Central memory CD4-positive, alpha-beta T cell (primary cell): ENCODE measurements at places on chromosomes 4 and X.

DNA sequence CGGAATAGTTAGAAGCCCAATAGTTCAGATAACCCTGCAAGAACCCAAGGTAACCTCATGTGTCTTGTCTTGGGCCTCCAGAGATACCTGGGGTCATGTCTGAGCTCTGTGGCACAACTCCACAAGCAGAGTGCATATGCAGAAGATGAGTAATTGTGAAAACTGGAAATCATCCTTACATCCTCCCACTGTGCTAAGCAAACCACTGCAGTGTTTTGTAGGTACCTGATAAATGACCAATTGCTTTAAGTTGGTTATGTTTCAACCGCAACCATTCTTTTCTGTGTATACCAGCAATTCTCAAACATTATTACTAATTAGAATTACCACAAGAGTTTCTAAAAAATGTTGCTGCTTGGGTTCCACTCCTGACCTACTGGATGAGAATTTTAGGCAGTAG, 73.2 kb downstream of the CBLL2 start:
- DNase-seq = no peak

DNA sequence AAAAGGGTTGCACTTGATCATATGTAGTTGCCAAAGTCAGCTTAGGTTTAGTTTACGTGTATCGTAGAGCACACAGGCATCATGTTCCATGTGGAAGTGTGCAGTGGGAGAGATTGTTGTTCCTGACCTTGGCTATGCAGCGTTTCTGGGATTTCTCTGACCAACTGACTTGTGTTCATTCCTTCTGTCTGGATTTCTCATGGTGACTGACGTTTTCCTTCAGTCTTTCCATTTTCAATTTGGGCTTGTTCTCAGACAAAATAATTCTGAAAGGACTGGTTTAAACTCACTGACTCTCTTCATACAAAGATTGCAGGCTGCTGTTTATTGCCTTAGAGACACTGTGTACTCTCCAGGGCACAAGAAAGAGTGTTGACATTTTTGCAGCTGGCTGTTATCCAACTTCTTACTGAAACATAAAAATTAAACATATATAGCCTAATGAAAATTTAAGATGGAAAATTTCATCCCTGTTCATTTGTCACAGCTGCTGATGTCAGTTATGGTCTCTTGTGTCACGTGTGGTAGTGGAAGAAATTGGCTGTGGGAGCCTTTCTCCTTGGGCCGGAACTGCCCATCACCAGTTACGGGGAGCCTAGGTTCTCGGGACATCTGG, 95.4 kb downstream of the TNIP2 start:
- DNase-seq = no peak

DNA sequence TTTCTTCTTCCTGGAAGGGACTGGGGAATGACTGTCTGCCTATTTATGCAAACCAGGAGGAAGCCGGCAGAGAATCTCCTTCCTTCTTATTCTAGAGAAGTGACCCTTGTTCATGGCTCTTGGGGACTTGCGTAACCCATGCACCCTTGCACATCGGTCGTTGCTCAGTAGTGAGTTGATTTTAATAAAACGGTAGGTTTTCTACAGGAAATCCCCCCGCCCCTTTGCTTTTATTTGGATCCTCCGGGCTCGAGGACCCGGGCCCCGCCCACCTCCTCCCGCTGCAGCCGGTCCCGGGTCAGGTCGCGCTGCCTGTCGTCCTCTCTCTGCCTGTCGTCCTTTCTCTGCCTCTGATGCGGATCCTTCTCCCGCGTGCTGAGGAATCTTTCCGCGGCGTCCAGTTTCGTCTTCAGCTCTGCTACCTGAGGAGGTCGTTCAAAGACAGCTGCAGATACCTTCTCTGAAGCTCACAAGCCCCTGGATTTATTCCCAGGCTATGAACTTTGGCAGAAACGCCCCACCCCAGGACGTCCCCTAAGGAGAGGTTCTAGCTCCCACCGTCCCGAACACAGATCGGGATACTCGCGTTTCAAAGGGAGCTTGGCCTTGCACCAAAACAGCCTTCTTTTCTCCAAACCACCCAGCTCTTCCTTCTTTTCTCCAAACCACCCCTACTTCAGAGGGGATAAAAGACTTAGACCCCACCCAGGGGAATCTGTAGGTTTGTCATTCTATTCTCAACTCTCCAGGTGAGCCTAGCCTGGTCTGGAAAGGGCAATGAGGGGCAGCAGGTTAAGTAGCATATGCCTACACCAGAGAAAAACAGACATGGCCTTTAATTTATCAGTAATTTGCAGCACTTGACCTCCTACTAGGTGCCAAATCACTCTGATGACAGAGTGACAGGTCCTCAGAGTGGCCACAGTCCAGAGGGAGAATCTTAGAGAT, 7.0 kb downstream of the TNIP3 start:
- DNase-seq = no peak

DNA sequence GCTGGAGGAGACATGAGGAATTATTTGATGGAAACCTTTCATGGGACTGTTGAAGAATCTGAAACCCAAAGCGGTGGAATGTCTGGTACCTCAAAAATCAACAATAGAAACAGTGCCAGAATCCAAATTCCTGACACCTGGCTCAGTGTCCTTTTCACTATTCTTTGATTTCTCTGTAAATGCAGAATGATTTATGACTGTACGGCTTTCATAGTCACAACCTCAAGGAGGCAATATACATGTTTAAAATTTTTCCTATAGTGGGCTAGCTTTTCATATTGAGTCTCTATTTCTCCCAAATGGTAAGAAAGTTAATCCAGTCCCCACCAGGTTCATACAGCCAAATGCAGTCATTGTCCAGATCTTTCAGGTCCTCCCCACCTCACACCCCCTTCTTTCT, 19.3 kb downstream of the DAPP1 start:
- no peak for DNase-seq

DNA sequence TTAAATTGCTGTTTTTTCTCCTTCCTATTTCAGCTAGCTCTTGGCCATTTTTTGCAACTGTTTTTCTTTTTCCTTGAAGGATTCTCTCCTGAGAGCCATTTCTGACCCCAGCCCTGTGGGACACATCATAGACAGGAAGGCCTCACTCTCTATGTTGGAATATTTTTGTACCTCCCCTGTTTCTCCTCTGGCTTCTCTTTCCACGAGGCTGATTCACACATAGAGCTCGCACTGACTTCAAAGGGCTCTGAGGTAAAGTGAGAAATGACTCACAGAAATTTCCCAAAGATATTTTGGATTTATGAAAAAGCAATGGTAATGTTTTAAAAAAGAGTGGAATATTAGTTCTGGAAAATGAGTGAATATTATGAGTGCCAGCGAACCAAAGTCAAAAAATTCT, 181.7 kb upstream of the IGFBP7 start:
- DNase-seq = no peak

DNA sequence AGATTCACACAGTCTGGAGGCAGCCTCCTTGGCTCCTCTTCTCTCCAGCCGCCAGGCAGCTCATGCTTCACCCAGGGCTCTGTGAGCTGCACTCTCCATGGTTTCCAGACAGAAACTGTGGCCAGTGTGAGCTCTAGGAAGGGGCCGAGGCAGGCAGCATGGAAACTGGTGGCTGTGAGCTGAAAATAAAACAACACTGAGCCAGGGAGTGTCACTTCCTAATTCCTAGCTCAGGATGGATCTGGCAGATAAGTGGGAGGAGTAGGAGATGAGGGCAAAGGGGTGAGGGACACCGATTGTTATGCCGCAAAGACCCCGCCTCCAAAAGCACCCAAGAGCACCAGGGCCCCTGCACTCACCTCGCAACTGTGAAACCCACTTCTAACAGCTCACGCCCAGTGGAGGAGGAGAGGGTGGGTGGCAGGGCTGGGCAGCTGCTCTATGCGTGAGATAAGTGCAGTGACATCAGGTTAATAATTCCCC, 69.8 kb downstream of the FHDC1 start:
- DNase-seq = no peak

- no peak for DNase-seq
These were observed 149.6 kb downstream of the AFAP1 start for GRCh38 chr4:7790023-7790422.

DNA sequence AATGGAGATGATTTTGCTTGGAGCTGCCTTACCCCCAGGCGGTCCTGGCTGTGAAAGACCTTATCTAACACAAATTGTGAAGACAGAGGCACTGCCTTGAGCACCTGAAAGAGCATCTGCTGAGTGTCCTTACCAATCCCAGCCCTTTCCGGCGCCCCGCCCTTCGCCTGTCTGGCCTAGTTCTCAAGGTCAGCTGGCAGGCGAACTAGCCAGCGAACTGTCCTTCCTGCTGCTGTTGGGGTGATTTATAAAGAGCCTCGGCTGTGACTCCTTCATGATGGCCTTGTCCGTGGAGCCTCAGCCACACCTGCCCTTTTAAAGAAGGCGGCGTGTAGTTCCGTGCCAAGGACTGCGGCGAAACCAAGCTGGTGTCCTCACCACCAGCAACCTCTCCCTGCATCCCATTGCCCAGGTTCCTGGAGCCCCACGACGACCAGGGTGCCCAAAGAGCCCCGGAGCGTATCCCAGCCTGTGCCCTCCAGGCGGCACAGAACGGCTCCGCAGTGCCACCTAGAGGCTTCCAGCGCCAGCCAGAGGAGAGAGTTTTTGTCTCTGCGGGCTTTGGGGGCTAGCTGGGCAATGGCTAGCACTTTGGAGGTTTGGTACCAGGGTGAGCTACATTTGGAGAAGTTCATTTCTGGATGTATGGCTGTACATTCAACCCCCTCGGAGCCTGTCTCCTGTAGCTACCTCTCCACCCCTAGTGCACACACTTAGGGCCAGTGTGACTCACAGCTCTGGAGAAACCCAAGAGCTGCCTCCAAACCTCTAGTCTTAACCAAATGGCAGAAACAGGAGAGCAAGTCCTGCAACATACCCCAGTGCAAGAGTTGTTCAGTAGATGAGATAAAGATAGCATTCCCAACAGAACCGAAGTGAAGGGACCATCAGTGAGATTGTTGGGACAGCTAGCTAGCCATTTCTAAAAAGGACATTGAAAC, 36.8 kb upstream of the VMA21 start:
- no peak for DNase-seq

GRCh38 chrX:107025545-107025944, 25.5 kb upstream of the MORC4 start:
- peak; percentile 1 for DNase-seq

DNA sequence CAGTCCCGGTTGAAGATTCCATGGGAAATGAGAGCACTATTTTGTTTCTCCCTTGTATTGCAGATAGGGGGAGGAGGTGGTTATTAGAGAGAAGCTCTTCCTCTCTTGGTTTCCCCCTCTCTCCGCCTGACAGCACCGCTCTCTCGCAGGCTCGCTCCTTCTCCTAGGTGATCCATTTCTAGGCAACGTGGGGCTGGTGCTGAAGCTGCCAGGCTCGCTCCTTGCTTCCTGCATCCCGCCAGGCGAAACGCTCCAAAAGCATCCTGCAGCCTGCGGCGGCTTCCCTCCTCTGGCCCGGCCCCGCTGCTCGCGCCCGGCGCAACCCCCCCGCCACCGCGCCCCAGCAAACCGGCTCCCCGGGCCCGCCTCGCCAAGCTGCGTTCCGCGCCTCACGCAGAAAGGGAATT, at the start of gene GRID2:
TSS of gene GRID2 (plus strand) at position 346 of the 407 bp plus-strand sequence.
- no peak for DNase-seq

- DNase-seq = no peak
These were observed 59.4 kb upstream of the PLAC1 start for GRCh38 chrX:134717698-134718097.

DNA sequence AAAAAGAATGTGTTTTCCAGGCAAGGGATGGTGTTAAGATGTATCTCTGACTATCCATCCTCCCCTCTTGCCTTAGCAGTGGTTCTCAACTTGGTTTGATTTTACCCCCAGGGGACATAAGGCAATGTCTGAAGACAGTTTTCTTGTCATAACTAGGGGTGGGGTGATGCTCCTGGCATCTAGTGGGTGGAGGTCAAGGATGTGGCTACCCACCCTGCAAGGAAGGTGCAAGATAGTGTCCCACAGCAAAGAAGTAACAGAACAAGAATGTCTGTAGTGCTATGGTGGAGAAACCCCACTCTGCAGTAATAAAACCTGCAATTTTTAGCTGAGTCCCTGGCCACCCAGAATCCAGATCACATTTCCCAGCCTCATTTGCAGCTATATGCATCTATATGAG, 81.2 kb upstream of the TBL1X start:
- DNase-seq = no peak

DNA sequence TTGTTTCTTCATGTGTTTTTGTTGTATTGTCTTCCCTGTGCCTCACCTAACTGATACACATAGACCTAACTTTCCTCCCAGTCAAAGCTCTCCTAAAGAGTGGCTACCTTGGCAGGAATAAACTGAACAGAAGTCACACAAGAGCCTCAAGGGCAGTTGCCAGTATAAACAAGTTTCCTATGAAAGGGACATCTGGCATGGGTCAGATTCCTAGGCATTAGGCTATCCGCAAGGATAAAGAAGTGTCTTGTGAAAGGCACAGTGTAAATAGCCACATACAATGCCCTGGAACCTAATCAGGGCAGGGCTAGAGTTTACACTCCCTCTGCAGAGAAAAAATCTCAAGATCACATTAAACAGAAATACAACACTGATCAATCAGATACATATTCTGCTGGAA, 220.8 kb downstream of the SPANXN3 start:
- no peak for DNase-seq

GRCh38 chrX:71629467-71629866, 11.2 kb upstream of the CXCR3 start:
- DNase-seq = no peak

GRCh38 chr4:86532851-86533250, 61.3 kb upstream of the PTPN13 start:
- no peak for DNase-seq

DNA sequence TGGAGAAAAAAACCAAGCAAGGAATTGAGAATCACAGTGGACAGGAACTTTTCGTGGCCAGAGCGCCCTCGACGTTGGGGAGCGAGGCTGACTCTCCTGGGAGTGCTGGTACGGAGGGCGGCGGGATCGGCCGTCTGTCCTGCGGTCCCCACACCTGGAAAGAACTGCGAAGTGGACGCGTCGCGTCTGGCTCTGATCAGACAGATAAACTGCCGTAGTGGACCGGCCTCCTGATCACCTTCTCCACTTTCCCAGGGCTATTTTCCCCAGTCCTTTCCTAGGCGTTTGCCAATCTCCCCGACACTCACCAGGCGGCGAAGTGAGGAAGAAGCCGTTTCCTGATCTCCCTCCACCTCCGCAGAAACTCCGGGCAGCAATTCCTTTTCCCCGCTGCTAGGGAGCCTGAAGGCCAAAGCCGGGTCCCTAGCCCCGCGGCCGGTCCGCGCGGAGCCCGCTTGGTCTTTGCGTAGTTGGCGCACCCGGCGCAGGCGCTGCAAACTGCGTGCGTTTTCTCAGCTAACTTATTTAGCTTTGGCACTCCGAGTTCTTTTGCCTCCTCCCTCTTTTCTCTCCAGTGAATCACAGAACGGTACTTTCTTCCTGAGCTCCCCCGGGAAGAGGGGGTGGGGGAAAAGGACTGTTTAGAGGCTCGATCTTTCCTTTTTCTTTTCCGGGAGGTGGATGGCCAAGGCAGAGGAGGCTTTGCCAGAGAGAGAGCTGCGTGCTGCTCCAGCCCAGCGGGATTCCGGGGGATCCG, at the start of gene ARSJ:
TSS of gene ARSJ (minus strand) at position 500 of the 757 bp plus-strand sequence. CDS start 813 bp downstream, outside the sequence.
- peak; percentile 3 for DNase-seq

- no peak for DNase-seq
These were observed 195.7 kb upstream of the GK2 start for GRCh38 chr4:79603681-79604080.

GRCh38 chr4:76363556-76364290, 57.2 kb downstream of the STBD1 start:
- DNase-seq = no peak
